H9 (cell line): ENCODE measurements at places on chromosomes 5 and 9. TPM values are rescaled to one million over a fixed set of nuclear protein-coding genes. Genes with fewer than 3 reads are reported as not detected.
A peak's percentile ranks its signal among the peaks of the same experiment; 100 is the strongest.

DNA sequence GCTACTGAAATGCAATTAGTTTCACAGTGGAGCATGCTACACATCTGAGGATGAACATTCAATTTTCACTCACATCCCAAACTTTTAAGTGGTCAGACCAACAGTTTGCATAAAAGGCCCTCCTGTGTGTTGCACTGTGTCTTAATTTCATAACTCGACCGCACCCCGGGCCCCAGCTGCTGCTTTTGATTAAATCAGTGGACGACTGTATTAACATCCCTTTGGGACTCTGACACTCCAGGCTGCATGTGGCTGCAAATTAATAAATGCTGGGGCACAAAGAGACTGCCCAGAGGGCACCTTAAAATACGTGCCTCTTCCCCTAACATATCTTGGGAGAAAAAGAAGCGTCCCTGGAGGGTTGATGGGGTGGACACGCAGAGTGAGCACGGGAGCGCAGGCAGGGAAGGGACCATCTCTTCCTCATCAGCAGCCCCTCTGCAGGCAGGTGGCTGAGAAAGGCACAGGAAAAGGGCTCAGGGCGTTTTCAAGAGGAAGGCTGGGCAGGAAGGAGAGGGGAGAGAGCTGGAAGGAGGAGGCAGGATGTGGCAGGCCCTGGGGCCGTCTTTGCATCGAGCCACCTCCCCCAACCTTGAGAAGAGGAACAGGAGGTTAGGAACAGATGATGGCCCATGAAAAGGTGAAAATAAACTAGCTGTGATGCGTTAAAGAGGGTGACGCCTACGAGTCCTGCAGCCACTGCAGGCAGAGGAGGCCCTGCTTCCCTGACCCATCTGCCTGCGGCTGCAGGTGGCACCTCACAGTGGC, 18.6 kb downstream of the MED10 start:
- peak; percentile 72 for DNase-seq

SLC25A2 gene
- total RNA-seq: not detected in 2 replicates

- DNase-seq: peak; percentile 73
Observed at GRCh38 chr9:34457266-34458012, 931 bp downstream of the FAM219A start.

DNA sequence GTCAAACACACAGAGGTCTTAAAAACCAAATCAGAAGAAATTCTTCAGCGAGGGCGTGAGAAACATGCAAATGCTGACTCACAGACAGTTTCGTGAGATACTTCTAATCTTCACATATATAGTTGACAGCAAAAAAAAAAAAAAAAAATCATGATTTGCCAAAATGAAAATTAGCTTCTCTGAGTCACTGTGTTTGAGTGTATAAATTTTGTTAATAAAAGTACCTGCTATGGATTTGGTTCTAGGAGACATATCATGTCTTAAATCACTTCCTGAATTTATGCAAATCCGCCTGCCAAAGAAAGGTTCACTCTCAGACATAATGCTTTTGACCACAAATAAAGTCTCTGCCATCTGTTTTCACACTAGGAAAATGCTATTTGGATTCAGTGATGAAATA, 114.3 kb downstream of the SLC1A3 start:
- DNase-seq: no peak

GRCh38 chr5:116479776-116480675, 94.6 kb downstream of the SEMA6A start:
- DNase-seq: no peak
